ENCODE measurements at places on chromosomes 1 and 21.

DNA sequence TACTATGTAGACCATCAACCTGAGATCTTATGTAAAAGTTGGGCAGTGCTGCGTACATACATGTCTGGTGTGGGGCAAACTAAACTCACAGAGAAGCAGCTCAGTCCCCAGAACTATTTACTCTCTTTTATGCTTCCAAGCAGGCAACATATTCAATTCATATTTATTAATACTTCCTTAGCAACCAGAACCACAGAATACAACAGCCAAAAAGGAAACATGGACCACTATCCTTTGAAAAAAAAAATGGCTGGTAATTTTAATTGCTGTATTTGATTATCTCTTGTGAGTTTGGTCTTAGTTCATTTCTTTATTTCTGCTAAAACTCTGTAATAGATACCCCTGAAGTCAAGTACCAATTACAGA lies 1.5 kb upstream of the PPP1R15B start:
- DNase-seq = no peak

- DNase-seq = no peak
Measured at GRCh38 chr1:226656601-226657277, 82.3 kb downstream of the ITPKB start.

- DNase-seq = no peak
Measured at GRCh38 chr1:53608071-53608470, 130.9 kb downstream of the GLIS1 start.

GRCh38 chr21:34004974-34005373 lies 68.4 kb upstream of the MRPS6 start:
- DNase-seq = no peak

DNA sequence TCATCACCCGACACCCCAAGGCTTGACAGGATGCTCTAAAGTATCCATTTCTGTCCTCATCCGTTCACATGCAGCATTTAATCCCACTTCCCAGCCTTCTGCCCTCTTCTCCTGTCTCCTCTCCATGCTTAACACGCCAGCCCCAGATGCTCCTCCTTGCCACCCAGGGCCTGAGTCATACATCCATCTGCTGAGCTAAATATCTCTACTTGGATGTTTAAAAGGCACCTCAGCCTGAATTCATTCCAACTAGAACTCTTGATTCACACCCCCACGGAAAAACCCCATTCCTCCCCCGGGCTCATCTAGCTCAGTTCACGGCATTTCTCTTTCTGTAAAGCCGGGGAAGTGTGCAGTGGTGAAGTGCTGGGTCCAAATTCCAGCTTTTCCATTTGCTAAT lies 27.7 kb downstream of the TEX35 start:
- no peak for DNase-seq

- no peak for DNase-seq
Measured at GRCh38 chr1:32884726-32885125, 1.6 kb upstream of the HPCA start.

GRCh38 chr1:236914375-236914774 lies 89.9 kb downstream of the MT1HL1 start:
- no peak for DNase-seq

DNA sequence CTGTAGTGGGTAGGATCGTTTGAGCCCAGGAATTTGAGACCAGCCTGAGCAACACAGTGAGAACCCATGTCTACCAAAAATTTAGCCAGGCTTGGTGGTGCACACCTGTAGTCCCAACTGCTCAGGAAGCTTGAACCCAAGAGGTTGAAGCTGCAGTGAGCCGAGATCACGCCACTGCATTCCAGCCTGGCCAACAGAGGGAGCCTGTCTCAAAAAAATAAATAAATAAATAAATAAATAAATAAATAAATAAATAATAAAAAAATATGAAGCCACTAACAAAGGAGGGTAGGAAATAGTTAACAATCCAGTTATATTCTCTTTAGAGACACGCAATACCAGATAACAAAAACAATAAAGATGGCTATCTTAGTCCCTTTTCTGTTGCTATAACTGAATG lies 11.9 kb upstream of the CBR3 start:
- DNase-seq = no peak

- no peak for DNase-seq
Measured at GRCh38 chr1:1299686-1300351, 7.9 kb downstream of the ACAP3 start.

DNA sequence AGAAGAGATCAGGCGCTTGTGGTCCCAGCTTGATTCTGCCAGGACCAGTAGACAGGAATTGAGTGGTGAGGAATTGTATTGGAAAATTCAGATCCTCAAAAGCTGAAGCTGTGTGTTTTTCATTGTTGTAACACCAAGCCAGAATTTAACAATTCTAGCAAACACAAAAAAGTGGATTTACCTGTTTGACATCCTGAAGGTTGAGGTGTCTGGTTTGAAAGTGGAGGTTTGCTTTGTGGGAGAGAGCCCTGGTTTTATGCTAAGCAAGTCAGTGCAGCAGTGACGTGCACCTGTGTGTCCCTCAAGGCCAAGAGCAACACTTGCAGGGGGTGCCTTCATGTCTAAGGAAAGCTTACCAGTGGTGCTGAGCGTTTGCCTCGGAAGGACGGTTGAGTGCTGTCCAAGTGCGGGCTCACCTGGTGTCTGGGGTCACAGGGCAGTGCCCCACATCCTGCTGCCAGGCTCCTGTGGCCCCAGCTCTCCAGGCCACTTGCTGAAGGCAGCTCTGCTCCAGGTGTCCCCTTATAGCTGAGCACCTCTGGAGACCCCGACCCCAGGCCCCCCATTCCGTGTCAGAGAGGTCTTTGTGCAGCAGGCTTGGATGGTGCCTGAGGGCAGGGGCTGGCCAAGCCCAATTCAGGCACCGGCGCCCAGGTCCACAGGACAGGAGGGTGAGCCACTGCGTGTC lies 27.7 kb downstream of the PCNT start:
- no peak for DNase-seq

Data from progenitor cell of endocrine pancreas (in vitro differentiated cells).